ENCODE measurements at places on chromosomes 12 and 14.
A peak's percentile ranks its signal among the peaks of the same experiment; 100 is the strongest.

GRCh38 chr12:123094349-123095077 is 56.4 kb downstream of the PITPNM2 start:
- DNase-seq: no peak

DNA sequence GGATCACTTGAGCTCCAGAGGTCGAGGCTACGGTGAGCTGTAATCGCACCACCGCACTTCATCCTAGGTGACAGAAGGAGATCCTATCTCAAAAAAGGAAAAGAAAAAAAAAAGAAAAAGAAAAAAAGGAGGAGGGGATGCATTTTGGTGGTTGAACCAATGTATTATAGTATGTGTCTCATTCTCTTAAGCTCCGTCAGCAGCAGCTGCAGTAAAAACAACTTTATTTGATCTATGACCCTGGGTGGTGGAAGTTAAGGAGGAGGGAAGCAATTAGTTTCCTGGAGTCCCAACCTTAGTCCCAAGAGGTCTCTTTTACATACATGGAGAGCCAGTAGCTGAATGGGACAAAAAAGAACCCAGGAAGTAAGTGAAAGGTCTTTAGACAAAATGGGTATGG is 26.8 kb upstream of the APOF start:
- no peak for DNase-seq

DNA sequence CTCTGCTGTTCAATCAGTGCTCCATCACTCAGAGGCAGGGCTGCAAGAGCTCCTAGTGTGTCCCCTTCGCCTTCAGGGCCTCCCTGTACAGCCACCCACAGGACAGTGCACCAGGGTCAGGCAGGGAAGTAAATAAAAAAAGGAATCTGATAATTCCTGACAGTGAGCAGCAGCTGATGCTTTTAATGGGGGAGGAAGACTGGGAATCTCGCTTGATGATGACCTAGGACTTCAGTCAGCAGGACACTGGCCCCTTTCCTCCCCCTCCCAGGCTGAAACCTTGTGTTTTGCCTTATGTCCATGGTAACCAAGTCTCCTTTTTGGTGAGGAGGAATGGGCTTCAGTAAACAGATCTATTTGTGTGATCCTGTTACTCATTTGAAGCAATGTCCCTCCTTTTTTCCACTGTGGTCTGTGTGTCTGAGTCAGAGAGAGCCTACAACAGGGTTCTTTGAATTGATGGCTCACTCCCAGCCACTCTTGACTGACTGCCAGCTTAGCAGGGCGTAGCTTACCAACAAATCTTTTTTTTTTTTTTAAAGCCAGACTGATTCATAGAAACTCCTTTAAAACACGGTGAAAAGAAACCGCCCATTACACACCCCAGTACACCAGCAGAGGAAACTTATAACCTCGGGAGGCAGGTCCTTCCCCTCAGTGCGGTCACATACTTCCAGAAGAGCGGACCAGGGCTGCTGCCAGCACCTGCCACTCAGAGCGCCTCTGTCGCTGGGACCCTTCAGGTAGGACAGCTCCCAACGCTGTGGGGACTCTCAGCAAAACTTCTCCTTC is at the start of gene EMP1:
TSS of gene EMP1 (plus strand) at position 597 of the 792 bp plus-strand sequence. CDS start 14,785 bp downstream, outside the sequence.
- peak; percentile 96 for DNase-seq

DNA sequence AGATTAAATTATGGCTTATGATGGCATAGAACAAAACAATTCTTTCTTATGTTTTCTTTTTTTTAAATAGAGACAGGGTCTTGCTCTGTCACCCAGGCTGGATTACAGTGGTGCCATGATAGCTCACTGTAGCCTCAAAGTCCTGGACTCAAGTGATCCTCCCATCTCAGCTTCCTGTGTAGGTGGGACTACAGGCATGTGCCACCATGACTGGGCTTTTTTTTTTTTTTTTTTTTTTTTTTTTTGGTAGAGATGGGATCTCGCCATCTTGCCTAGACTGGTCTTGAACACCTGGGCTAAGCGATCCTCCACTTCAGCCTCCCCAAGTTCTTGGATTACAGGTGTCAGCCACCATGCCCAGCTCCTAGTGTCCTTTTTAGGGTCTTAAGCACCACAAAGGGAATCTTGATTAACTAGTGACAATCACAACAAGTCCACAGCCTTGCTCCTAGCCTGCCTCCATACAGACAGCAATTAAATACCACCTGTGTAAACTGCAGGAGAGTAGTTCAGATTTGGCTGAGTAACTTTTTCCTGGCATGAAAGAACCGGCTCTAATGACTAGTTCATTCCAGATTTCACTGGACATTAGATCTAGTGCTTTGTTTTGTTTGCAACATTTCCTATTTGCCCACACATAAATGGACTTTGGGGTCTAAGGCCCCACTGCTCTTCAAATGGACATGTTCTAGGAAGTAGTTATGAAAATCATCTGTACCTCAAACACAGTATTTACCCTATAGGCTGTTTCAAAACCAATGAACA is 61.6 kb downstream of the SH2B3 start:
- no peak for DNase-seq

DNA sequence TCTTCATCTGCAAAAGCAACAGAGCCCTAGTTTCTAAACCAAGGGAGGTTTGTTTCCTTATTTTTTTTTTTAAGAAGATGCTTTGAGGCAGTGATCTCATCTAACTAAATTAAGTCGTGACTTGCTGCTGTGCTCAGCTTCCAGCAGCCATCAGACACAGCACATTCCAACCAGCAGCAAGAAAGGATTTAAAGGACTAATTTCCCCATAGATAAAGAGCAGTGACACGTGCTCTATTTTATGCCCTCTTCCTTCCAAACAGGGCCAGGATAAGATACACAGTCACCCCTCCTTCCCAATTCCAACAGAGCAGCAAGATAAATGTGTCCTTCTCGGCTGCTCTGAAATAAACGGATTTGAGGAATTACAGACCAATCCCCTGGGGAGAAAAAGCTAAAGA is 81.7 kb downstream of the PRKAB1 start:
- DNase-seq: no peak

DNA sequence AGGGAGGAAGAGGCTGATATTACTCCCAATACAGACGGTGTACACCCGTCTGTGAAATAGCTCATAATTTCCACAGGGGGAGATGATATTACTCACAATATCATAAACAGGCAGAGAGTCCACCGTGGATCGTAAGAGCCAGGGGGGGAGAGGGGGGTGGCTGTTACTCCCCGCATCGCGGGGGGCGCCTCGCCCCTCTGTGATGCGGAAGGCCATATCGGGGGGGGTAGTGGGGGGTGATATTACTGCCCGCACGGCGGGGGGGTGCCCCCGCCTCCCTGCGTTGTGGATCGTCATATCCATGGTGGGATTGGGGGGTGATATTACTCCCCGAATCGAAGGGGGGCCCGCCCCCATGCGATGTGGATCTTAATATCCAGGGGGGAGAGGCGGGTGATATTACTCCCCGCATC is 91.9 kb downstream of the FRMD6 start:
- no peak for DNase-seq

- no peak for DNase-seq
Observed at GRCh38 chr12:117641885-117642284, 280.5 kb upstream of the NOS1 start.

Measured in CD4-positive, alpha-beta T cell treated with Interleukin-4 for 4 hours (primary cell).